Right cardiac atrium (tissue), 5 donors: ENCODE measurements at places on chromosomes 6 and 20. TPM values are rescaled to one million over a fixed set of nuclear protein-coding genes. Genes with fewer than 3 reads are reported as not detected.

DNA sequence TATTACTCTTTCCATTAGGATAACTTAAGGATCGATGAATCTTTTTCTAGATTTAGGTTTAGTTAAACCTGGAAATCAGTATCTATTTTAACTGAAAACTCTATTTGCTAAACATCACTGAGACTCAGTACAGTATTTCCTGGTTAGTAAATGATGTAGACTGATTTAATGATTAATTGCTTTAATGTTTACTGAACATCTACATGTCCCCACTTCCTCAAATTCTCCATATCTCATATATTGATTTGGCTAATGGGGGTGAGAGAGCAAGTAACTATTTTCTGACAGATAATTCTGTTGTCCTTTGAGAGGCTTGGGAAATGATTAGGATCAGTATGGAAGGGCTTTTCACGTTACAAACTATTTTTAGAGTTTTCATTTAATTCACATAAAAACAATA is 10.3 kb downstream of the MKKS start:
- DNase-seq = no peak

GRCh38 chr6:97864826-97865225 is 581.8 kb upstream of the MMS22L start:
- DNase-seq = no peak

GRCh38 chr6:163461696-163462095 is 47.2 kb downstream of the QKI start:
- DNase-seq = no peak

- no peak for DNase-seq
These were observed 6.7 kb downstream of the RAET1G start for GRCh38 chr6:149915970-149916865.

Gene ZC2HC1B
- polyA plus RNA-seq = not detected

Gene HLA-DOA
- 1.2 TPM for polyA plus RNA-seq

Gene OARD1
- polyA plus RNA-seq = 27.8 TPM

GRCh38 chr6:39515006-39515405 is 192.5 kb upstream of the KCNK16 start:
- no peak for DNase-seq

Gene SLC22A3
- 0.88 TPM for polyA plus RNA-seq
